ENCODE measurements at places on chromosomes 1 and 21.

- DNase-seq: no peak
Measured at GRCh38 chr21:20720623-20721022, 277.6 kb upstream of the NCAM2 start.

DNA sequence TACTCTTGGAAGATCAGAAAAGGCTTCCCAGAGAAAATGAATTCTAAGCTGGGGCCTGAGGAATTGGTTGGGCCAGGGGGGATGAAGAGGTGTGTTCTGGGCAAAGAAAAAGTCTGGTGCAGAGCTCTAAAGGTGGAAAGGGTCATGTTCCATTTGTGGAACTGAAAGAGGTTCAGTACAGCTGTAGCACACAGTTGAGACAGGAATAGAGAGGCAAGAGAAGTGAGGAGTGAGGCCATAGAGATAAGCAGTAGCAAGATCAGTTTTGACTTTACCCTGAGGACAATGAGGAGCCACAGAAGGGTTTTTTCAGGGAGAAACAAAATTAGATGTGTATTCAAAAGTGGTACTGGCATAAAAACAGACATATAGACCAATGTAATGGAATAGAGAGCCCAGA is 30.3 kb upstream of the MUTYH start:
- no peak for DNase-seq

GRCh38 chr21:14480411-14481031 is 65.6 kb downstream of the SAMSN1 start:
- no peak for DNase-seq

DNA sequence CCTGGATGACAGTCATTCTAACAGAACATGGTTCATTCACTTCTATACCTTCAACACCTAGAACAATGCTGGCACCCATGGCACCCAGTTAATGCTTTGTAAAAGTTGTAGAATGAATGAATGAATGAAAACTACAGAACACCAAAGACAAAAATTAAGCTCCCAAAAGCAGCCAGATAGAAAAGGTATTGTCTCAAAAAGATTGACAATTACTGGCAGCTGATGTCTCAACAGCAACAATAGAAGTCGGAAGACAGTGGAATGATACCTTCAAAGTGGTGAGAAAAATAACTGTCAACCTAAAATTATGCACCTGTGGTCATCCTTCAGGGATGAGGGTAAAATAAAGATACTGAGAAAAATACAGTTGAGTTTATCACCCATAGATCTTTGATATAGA is 4.9 kb upstream of the C1orf167 start:
- DNase-seq: no peak

- no peak for DNase-seq
Measured at GRCh38 chr21:34531399-34531798, 19.4 kb upstream of the KCNE1 start.

DNA sequence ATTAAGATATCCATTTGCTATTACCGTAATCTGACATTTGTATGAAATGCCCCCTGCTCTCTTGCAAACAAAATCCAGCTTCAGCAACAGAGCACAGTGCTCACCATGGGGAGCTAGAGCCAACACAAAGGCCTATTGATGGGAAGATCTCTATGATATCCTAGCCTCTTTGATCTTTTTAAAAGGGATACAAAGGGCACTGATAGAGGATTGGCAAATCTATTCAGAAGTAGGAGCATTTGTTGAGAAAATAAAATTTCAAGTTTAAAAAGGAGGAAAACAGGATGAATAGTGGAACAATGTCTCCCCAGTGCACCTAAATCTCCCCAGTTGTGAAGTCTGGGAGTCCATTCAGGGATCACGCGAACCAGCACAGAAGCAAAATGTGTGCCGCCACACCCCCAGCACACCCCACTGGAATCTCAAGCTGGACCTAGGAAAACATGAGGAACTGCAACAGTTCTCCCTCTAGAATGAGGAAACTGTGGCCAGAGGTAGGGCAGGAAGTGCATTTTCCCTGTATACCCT is 32.2 kb downstream of the MRAP start:
- no peak for DNase-seq

DNA sequence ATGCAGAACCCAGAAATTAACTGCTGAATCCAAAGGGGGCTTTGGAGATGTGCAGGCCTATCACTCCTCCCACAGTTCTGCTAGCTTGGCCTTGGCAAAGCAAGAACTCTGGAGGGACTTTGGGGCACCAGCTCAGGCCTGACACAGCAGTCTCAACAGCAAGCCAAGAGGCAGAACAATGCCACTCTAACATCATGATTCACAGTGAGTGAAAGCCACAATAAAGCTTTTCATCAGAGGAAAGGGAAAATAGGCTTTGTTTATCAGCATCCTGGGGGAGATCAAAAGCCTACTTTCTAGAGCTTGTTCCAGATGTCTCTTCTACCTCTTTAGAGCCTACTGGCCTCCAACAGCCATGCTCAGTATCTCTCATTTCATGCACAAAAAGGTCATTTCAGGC is 283.4 kb downstream of the KCNH1 start:
- no peak for DNase-seq

DNA sequence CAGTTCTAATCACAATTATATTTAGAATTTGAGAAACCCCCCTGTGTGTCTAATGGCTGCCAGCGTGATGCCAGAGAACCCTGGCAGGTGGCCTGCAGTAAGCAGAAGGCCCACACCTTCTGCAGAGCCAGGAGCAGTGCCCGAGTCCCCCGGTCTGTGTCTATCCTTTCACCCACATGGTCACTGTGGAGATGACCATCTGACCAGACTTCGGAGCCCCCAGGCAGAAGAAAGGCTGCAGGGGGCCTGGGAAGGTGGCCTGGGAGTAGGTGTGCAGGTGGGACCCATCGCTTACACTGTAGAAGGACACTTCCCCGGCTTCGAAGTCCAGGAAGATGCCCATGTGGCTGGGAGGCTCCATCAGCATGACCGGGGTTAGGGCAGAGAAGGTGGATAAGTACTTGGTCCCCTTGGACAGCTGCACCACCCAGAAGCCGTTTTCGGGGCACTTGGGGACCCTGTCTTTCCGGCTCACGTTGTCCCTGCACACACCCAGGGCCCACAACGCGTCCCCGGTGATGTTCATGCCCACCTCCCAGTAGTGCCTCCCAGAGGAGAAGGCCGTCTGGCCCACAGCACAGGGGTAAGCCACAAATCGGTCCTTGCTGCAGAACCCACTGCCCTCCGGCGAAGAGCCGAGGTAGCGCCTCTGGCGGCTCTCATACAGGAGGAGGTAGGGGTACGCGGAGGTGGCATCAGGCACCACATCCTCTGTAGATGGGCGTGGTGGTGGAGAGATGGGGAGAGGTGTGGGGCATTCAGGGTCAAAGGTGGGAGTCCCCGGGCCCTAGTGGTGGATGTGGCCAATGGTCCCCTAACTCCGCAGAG is 1.6 kb upstream of the TRIM11 start:
- no peak for DNase-seq

DNA sequence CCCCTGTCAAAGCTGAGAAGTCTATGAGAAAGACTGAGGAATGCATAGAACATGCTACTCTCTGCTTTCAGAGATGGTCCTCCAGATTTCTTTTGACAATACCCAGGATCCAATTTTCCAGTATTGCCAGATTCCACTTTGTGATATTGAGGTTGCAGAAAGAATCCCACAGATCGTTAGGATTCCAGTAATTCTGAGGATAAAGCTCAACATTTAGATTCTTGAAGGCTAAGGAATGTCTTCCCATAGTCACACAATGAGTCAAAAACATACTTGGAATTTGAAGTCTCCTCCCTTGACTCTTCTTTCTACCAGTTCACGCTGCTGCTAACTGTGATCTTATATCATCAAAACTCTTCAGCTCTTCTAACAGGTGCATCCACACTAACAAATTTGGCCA is 57.1 kb downstream of the TNFSF18 start:
- peak; percentile 91 for DNase-seq

GRCh38 chr1:23515905-23516304 is 15.1 kb downstream of the E2F2 start:
- DNase-seq: no peak

DNA sequence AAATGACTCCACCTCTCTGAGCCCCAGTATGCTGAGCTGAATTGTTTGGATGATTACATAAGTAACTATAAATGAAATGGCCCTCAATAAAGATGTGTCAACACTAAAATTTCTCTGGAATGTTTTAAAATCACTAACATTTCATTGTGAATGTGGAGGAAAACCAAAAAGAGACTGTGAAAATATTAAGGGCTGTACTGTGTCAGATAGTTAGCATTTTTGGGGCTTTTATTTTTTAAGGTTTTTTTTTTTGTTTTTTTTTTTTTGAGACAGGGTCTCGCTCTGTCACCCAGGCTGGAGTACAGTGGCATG is 6.3 kb downstream of the MYOC start:
- DNase-seq: peak; percentile 38

DNA sequence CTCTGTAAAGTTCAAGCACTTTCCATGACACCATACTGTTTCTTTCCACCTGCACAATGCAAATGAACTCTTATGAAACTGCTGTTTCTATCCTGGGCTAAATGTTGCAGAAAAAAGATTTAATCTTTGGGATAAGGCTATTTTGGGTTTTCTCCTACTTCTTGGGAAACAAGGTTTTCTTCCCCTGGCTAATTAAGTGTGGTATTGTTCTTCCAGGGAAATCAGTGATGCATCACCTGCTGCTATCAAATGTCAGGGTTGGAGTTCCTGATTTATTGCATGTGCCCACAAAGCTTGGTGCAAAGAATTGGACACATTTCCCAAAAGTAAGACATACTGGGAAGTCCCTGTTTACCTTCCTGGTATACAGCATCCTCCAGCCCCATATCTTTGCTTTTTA is 6.0 kb upstream of the RGS4 start:
- DNase-seq: no peak

DNA sequence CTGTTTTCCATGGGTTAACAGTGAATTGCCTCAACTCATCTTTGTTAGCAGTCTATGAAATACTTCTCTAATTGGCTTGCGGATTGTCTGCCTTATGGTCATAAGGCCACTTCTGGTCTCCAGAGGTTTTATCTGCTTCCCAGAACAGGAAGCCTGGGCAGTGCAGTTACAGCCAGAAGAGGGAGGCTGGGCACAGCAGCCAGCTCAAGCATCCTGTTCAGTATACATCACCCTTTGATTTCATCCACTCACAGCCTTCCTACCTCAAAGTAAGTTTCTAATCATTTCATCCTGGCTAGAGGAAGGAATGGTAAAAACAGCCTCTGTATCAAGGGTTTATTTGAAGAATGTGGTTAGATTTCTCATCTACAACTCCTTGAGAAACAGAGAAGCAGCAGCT is 311.5 kb upstream of the DEPDC1 start:
- no peak for DNase-seq

Measured in EL (cell line).